Hindlimb muscle (tissue), 1 donor: ENCODE measurements at places on chromosomes 4 and X.

GRCh38 chrX:133434197-133434820 lies 19.0 kb upstream of the GPC4 start:
- DNase-seq: no peak

DNA sequence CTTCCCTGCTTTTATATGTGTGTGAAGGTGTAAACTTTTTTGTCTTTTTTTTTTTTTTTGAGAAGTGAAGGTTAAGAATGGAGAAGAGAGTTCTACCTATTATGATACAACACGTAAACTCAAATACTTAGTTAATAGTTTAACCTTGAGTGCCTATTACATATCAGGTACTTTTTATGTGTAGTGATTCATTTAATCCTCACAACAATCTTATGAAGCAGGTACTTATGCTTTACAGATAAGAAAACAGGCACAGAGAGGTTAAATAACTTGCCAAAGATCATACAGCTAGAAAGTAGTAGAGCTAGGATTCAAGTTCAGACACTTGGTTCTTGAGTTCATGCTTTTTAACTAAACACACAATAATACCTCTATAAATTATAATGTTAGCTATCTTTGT lies 107.4 kb downstream of the THOC2 start:
- no peak for DNase-seq

- DNase-seq: no peak
These were observed 13.6 kb upstream of the SEPTIN6 start for GRCh38 chrX:119706616-119707015.

DNA sequence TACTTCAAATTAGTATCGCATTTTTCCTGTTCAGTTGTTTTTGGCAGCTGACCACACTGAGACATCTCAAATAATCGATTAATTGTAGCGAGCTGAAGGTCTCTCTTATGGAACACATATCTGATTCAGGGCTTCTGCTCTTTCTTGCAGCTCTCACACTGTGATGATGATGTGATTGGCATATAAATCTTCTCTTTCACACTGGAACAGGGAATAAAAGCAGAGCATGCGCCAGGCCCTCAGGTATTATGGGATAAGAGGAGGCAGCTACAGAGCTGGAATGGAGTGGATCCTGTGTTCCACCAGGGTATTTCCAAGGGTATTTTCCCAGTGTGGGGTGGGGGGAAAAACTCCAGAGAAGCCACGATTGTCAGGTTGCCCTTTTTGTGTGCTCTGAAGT lies 265.4 kb upstream of the CASK start:
- DNase-seq: no peak

GRCh38 chr4:48503233-48504025 lies 13.4 kb downstream of the ZAR1 start:
- no peak for DNase-seq

DNA sequence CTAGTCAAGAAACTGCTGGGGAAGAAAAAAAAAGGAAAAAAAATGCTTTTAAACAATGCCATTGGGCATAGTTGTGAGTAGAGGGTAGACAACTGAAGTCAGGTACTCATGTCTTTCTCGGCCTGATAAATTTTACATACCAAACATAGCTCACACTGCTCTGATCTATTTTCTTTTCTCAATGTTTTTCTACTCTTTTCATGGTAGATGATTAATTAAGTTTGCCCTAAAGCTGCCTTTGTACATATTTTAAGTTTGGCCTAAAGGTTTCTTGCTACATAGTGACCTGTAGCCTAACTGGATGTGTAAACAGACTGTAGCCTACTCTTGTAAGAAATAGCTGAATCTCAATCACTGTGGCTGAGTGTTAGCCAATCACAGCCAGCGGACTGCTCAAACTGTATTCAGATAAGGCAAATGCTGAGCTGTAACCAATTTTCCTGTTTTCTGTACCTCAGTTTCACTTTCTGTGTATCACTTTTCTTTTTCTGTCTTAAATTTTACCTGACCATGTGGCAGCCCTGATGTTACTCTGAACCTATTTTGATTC lies 121.0 kb downstream of the PCDH10 start:
- DNase-seq: no peak

DNA sequence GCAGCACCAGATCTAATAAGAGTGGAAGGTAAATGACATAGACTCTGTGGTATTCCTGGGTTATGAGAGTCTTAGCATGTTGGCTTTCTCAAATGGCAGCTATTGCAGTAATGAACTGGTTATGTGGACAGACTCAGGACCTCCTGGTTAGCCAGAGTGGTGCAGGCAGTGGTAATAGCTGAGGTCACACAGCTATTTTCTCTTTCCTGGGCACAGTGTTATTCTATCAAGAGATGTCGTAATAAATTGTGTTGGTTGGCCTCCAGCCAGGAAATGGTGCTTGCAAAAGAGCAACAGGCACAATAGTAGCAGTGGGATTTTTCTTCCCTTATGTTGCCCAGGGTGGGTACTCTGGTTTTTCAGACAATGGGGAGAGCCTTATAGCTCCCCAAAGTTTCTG lies 279.2 kb upstream of the FGF16 start:
- DNase-seq: no peak
